ENCODE measurements at places on chromosomes 5 and 9. TPM values are rescaled to one million over a fixed set of nuclear protein-coding genes. Genes with fewer than 3 reads are reported as not detected.
A peak's percentile ranks its signal among the peaks of the same experiment; 100 is the strongest.

- no peaks in the 10 kb centered on the region for H3K36me3 ChIP-seq
- H3K27ac ChIP-seq = no peak overlapping the region
- peaks cover 44% of the 10 kb centered on the region for H3K4me1 ChIP-seq
- DNase-seq = no peak
Measured at GRCh38 chr9:124295159-124295794, 37.5 kb downstream of the NEK6 start.

DNA sequence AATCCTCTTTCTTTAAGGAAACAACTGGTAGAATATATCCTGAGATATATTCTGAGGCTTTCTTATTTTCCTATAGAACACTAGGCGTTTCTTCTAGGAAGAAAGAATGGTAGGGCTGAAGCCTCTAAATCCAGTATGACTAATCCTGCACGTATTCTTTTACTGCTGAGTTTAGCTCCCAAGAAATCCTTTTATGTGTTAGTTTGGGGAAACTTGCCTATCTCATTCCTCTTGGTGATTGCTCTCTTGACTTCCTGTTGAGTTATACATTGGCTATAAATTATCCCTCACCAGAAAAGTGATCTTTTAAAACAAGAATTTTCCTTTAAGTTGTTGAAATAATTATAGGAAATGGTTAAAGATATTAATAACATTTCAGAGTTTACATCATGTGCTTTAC lies 422.9 kb downstream of the TMEM161B start:
- no peak overlapping the region for H3K4me3 ChIP-seq
- H3K27ac ChIP-seq = no peak overlapping the region
- no peaks in the 10 kb centered on the region for H3K4me1 ChIP-seq

DNA sequence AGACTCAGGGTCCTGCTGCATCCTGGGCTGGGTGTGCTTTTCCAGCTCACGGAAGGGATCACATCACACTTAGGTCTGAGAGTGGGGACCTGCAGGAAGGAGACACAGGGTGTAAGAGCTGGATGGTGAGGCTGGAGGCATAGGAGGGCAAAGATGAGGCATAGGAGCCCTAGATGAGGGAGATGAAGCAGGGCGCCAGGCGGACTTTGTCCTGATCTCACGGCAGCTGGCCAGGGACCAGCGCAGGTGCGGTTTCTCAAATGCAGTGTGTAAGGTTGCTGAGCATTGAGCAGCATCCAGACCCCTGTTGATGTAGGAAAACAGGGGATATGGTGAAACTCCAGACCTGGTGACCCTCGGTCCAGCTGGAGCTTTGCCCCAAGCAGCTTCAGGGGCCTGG lies 156.5 kb downstream of the PSAT1 start:
- H3K4me1 ChIP-seq = no peaks in the 10 kb centered on the region
- DNase-seq = no peak
- H3K27me3 ChIP-seq = peaks cover 8% of the 10 kb centered on the region
- no peak overlapping the region for H3K27ac ChIP-seq

DNA sequence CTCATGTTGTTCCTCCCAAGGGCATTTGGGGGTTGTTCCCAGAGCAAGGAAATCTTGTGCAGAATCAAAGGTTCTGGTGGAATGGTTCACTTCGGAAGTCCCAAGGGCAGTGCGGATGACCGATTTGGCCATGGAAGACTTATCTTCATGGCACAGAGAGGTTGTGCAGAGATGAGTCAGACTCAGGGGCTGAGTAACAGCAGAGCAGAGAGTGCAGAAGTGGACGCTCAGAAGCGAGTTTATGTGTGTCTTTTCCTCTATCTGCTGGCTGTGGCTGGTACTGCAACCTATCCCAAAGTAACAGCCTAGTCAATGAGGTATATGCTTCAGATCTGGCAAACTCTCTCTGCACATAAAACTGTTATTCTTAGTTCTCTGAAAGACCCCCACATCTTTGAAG lies 118.1 kb downstream of the DPYSL3 start:
- no peaks in the 10 kb centered on the region for H3K4me1 ChIP-seq
- H3K27ac ChIP-seq = no peak overlapping the region

- no peak overlapping the region for H3K27ac ChIP-seq
- no peaks in the 10 kb centered on the region for H3K4me1 ChIP-seq
- no peaks in the 10 kb centered on the region for H3K27me3 ChIP-seq
- no peaks in the 10 kb centered on the region for H3K36me3 ChIP-seq
- no peak for DNase-seq
Measured at GRCh38 chr5:93122446-93122845, 458.6 kb downstream of the NR2F1-AS1 start.

GRCh38 chr9:95508968-95509850 lies 7.6 kb downstream of the PTCH1 start:
- peak overlapping the region; percentile 89 for H3K4me3 ChIP-seq
- H3K4me1 ChIP-seq = peaks cover 55% of the 10 kb centered on the region
- H3K27ac ChIP-seq = no peak overlapping the region
- peaks cover 5% of the 10 kb centered on the region for H3K36me3 ChIP-seq
- DNase-seq = peak; percentile 66

- H3K27ac ChIP-seq = peak within 1 kb of the TSS; percentile 100
- no peaks in the 10 kb centered on the region for H3K27me3 ChIP-seq
- peak; percentile 30 for DNase-seq
- peak within 1 kb of the TSS; percentile 100 for H3K4me3 ChIP-seq
- peaks cover 6% of the 10 kb centered on the region for H3K36me3 ChIP-seq
Measured at GRCh38 chr9:112380102-112380824, at the start of gene HSDL2. HSDL2 (plus strand) TSS chr9:112380108; CDS start chr9:112380164, 56 bp downstream.

GRCh38 chr9:106309925-106310324 lies 553.0 kb upstream of the ZNF462 start:
- H3K36me3 ChIP-seq = peaks cover 3% of the 10 kb centered on the region
- no peak for DNase-seq
- H3K27me3 ChIP-seq = no peaks in the 10 kb centered on the region
- no peak overlapping the region for H3K27ac ChIP-seq

DNA sequence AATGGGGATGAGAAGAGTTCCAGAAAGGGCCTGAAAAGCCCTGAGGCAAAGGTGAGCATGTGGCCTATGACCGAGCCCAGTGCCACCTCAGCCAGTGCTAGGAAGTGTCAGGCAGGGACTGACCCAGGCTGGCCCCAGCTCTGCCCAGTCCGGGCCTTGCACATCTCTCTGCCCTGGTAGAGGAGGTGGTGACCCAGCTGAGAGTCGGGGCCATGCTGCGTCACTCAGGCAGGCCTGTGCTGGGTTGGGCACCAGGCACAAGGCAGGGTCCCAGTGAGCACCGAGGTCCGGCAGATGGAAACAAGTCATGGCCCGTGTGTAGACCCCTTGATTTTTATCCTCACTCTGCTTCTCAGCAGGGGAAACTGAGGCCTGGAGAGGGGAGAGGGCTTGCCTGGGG lies 729 bp downstream of the CDHR2 start:
- no peak for DNase-seq
- no peak overlapping the region for H3K27ac ChIP-seq
- peaks cover 46% of the 10 kb centered on the region for H3K4me1 ChIP-seq
- H3K4me3 ChIP-seq = peak overlapping the region; percentile 64

DNA sequence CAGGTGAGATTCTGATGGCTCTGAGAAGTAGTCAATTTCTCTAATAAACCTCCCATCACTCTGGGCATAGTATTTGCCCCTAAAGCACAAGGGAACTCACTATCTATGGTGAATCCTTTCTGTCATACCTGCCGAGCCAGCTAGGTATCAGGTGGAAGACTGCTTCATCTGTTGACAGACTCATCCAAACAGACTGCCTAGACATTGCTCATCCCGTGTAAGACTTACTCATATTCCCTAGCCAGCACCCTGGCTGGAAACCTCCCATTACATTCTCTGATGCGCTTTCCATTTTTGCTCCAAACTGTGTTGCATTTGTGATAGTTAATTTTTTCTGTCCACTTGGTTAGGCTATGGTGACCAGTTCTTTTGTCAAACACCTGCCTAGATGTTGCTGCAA lies 595.9 kb downstream of the DNAH5 start:
- DNase-seq = no peak
- no peak overlapping the region for H3K4me3 ChIP-seq
- no peak overlapping the region for H3K27ac ChIP-seq
- no peaks in the 10 kb centered on the region for H3K36me3 ChIP-seq

- no peaks in the 10 kb centered on the region for H3K4me1 ChIP-seq
- DNase-seq = no peak
- peaks cover 2% of the 10 kb centered on the region for H3K36me3 ChIP-seq
- no peak overlapping the region for H3K4me3 ChIP-seq
- no peaks in the 10 kb centered on the region for H3K27me3 ChIP-seq
- no peak overlapping the region for H3K27ac ChIP-seq
Measured at GRCh38 chr9:123453076-123453667, 97.2 kb downstream of the CRB2 start.

DNA sequence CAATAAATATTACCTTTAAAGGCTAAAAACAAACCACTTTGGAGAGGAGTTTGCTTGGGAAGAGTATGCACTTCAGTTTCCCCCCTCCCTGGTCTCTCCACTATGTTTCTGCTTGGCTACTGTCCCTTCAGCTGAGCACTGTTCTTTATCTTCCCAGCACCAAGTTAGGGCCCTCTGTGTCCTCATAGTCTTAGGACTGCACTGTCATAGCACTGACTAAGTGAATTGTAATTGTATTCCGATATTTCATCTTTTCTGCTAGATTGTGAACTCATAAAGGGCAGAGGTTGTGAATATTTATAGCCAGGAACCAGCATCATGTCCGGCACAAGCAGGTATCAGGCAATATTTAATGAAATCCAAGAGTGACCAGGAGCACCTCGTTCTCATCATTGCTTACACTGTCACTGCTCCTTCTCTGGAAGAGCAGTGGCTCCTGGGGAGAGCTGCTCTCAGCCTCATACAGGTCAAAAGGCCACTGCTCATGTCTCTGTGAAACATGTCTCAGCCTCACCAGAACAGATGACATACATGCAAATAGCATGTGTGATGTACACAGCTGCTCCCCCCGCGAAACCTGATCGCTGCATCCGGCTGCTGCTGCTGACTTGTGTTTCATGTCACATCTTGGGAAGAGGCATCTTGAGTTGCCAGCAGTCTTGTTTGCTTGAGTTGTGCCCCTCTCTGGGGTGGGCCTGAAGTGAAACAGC lies 279.7 kb upstream of the MSX2 start:
- no peak overlapping the region for H3K4me3 ChIP-seq
- H3K27me3 ChIP-seq = no peaks in the 10 kb centered on the region
- no peaks in the 10 kb centered on the region for H3K4me1 ChIP-seq
- DNase-seq = no peak
- H3K36me3 ChIP-seq = peaks cover 5% of the 10 kb centered on the region

- no peaks in the 10 kb centered on the region for H3K36me3 ChIP-seq
- H3K4me1 ChIP-seq = no peaks in the 10 kb centered on the region
- H3K27me3 ChIP-seq = no peaks in the 10 kb centered on the region
- no peak overlapping the region for H3K27ac ChIP-seq
Measured at GRCh38 chr5:65010841-65011240, 242.1 kb downstream of the CWC27 start.

DNA sequence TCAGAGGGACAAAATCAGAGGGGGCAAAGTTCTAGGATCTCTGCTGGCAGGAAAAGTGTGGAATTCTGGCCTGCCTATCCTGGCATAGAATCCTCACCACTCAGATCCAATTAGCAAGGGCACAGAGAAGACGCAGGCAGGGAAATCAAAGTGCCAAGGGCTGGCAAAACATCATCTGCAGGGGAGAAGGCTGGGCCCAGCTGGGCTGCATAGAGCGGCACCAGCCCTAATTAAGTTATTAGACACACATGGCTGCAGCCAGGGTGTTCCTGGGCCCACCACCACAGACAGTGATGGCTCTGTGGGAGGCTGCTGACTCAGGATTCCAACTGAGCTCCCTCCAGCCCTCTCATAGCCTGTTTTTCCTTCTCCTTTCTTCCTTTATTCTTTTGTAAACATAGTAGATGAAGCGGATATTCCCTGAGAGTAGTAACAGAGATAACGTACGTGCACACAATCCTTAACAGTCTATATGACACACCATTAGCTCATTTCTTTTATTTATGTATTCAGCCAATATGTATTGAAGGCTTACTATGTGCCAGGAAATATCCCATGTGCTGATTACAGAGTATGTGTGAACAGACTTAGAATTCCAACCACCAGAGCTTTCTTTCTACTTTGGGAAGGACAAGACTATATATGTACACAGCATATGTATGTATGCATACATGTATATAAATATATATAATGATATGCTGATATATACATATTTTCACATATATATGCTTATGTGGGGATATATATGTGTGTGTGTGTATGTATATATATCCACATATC lies 236.1 kb downstream of the ASTN2 start:
- DNase-seq = no peak
- no peaks in the 10 kb centered on the region for H3K36me3 ChIP-seq
- H3K27me3 ChIP-seq = no peaks in the 10 kb centered on the region
- H3K27ac ChIP-seq = no peak overlapping the region
- no peaks in the 10 kb centered on the region for H3K4me1 ChIP-seq

- H3K27me3 ChIP-seq = peaks cover 52% of the 10 kb centered on the region
- H3K27ac ChIP-seq = peak overlapping the region; percentile 60
Measured at GRCh38 chr9:124256517-124257069, 1.2 kb upstream of the NEK6 start.

DNA sequence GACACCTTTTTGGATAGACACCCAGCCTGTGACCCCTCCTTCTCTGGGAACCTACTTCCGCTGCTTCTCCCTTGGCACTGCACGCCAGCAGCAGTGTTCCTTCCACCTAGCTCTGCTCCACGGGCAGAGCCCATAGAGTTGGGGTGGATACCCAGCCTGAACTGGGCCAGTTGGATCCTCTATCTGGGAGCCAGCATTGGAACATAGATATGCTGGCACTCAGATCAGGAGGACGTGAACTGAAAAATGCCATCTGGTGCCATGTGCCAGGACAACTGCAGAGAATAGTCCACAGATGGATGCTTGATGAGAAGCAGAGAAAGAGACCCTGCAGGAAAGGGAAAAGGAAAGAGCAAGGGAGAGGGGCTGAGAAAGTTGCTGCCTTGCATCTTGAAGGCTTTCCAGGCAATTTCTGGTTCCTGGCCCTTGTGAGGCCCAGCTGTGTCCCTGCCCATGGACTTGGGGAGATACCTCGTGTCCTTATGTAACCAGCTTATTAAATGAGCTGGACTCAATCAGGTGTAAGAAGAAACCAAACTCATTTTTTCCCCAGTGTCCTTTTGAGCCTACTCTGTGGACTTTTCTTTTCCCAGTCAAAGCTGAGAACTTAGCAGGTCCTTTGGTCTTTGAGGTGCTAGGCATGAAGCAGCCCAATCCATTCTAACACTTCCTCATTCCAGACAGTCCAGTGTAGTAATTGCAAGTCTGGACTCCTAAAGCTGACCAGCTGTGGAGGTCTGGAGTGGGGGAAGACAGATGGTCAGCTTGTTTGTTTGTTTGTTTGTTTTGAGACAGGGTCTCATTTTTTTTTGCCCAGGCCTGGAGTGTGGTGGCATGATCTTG lies 39.1 kb downstream of the ANGPTL2 start:
- DNase-seq = no peak
- no peaks in the 10 kb centered on the region for H3K36me3 ChIP-seq
- no peak overlapping the region for H3K27ac ChIP-seq
- peaks cover 8% of the 10 kb centered on the region for H3K4me1 ChIP-seq
- H3K4me3 ChIP-seq = no peak overlapping the region

GRCh38 chr5:107542831-107543231 lies 127.9 kb downstream of the EFNA5 start:
- H3K4me3 ChIP-seq = no peak overlapping the region
- H3K4me1 ChIP-seq = no peaks in the 10 kb centered on the region
- H3K27ac ChIP-seq = no peak overlapping the region

GRCh38 chr5:148860599-148860998 lies 34.2 kb downstream of the ADRB2 start:
- no peak overlapping the region for H3K4me3 ChIP-seq
- H3K4me1 ChIP-seq = peaks cover 6% of the 10 kb centered on the region
- peaks cover 23% of the 10 kb centered on the region for H3K27me3 ChIP-seq

The SPINK4 gene
- not detected for total RNA-seq

The BSPRY gene
- total RNA-seq = 20.2 TPM

The ZBED3 gene
- total RNA-seq = 11.4 TPM

The FLT4 gene
- total RNA-seq = 1.7 TPM

The SLC36A2 gene
- total RNA-seq = not detected

The ASTN2 gene
- total RNA-seq = 4.2 TPM

The C9orf43 gene
- total RNA-seq = 1.1 TPM

The MYORG gene
- 1.7 TPM for total RNA-seq
